Memory B cell (primary cell): ENCODE measurements at places on chromosomes 13 and 19.

GRCh38 chr19:3480383-3481091, at the start of gene SMIM24:
TSS of gene SMIM24 (minus strand) at chr19:3480525. CDS start at chr19:3480463, 62 bp downstream.
- DNase-seq, result no peak

DNA sequence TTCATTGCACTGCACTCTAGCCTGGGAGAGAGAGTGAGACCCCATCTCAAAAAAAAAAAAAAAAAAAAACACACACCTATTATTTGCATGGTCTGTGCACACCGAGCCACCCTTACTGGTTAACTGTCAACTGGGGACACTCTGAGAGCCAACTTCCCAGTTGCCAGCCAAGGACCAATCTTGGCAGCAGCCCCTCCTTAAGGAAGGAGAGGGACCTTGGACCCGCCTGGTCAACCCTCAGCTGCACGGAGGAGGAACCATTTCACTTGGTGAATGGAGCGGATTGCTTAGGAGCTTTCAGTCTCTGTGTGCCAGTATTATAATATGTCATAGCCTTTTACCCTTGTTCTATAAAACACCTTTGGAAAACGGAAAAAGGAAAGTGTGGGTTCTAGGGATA, 24.9 kb downstream of the MICOS13 start:
- no peak for DNase-seq

DNA sequence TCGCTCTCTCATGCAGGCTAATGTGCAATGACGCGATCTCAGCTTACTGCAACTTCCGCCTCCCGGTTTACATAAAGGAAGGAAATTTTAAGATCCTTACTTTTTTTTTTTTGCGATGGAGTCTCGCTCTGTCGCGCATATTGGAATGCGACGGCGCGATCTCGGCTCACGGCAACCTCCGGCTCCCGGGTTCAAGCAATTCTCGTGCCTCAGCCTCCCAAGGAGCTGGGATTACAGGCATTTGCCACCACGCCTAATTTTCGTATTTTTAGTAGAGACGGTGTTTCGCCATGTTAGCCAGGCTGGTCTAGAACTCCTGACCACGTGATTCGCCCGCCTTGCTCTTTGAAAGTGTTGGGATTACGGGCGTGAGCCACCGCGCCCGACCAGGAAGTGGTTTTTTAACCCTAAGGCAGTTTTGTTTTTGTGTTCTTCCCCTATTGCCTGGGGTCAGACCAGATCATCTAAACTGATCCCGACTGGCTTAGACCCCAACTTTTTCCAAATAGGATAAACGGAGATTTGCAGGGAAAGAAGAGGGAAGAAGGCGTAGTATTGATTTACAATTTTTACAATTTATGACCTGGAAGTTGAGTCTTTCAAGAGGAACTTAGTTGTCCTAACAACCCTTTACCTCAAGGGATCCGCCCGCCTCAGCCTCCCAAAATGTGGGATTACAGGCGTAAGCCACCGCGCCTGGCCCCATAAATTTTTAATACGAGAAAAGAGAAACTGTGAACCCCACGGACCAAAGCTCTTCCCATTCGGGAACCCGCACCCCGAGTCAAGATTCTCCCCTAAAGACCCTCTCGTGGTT, 142.0 kb downstream of the ZNF737 start:
- DNase-seq, result no peak

- DNase-seq, result no peak
Measured at GRCh38 chr19:5179256-5179655, 161.4 kb downstream of the PTPRS start.

- no peak for DNase-seq
Measured at GRCh38 chr13:110443622-110444225, 117.8 kb downstream of the RAB20 start.

DNA sequence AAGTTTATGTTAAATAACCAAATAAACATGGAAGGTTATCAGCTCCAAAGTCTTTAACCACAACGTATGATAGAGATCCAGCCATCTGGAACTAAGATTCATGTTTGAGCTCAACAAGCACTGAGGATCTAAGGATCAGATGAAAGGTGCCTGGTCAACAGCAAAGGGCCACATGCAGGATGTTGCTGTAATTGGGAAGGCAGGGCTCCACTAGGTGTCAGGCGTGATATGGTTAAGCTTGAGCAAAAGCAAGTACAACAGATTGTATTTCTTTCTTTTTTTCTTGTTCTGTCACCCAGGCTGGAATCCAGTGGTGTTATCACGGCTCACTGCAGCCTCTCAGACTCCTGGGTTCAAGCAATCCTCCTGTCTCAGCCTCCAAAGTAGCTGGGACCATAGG, 12.0 kb downstream of the EBPL start:
- no peak for DNase-seq

- no peak for DNase-seq
Measured at GRCh38 chr19:7676854-7677253, at the start of gene MCEMP1. TSS of gene MCEMP1 (plus strand) at chr19:7677090. CDS start at chr19:7677121, 31 bp downstream.

- no peak for DNase-seq
Measured at GRCh38 chr13:51638216-51638871, 54.1 kb downstream of the WDFY2 start.

DNA sequence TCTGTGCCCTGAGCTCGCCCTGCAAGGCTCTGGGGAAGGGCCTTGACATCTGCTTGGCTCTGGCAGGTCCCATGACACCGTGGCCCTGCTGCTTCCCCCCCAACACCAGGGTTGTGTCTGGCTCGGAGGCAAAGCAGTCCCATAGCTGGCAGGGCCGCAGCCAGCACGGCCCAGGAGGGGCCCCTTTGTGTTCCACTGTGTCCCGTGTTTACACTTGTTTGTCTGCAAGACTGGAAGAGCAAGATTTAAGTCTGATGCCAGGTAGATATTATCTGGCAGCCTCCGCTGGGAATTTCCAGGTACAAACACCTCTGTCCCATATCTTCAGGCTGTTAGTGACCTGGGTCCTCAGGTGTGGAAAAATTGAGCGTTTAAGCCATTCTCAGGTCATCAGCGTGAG, 44.3 kb downstream of the MCF2L start:
- DNase-seq, result no peak

DNA sequence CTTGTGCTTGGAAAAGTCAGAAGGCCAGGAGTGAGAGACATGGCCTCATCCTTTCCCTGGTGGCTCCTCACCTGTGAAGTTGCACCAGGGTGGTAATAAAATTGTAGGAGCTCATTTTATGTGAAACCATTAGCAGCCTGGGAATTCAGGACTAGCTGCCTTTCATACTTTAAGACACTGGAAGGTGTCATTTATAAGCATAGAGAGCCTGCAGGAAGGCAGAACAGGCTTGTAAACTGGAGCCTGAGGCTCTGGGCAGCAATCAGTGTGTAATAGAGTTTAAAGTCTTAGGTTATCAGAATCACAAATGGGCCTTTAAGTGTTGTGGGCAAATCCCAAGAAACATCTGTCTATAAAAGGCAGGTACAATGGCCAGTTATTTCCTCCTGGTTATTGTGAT, 127.2 kb downstream of the TM9SF2 start:
- DNase-seq, result no peak

- no peak for DNase-seq
Measured at GRCh38 chr19:5086725-5087439, 118.0 kb downstream of the KDM4B start.

GRCh38 chr19:17049711-17050280, 23.2 kb upstream of the CPAMD8 start:
- no peak for DNase-seq

DNA sequence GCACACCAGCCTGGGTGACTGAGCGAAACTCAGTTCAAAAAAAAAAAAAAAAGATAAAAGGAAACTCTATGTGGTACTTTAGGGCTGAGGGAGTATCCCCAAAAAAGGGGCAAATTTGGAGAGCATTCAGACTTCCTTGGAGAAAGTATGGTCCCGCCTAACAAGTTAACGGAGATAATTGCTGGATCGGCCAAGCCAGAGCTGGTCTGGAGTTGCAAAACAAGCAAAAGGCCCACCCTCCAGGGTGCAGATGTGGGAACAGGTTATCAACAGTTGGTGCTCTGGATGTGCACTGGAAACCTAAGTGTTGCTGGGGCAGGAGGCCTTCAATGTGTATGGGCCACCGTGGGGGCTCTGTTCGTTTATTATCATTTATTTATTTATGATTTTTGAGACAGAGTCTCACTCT, 2.8 kb downstream of the IQCN start:
- DNase-seq, result no peak

DNA sequence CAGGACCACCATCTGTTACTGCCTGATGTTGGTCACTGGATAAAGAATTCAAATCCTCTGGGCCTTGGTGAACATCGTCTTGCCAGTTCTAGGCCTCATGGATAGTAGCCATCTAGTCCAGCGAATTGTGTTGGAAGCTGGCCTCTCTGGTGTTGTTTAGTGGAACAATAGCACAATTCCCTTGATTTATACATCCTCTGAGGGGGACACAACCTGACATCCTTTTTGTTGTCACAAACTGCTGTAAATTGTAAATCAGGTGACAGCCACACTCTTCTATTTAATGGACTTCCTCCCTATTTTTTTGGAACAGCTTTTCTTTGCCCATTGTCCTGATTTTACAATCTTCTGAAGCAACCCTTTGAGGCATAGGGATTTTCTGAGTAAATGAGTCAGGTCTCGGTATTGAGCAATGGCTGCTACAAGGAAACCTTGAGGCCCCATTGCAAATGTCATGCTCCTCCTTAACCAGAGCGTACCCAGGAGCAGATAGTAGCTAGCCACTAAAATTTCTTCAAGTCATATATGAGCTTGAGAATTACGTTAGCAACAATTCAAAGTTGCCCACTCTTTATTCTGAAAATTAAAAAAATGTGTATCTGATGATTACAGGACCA, 263.3 kb downstream of the COG6 start:
- no peak for DNase-seq

GRCh38 chr13:33347861-33348260, 62.3 kb upstream of the STARD13 start:
- DNase-seq, result no peak

DNA sequence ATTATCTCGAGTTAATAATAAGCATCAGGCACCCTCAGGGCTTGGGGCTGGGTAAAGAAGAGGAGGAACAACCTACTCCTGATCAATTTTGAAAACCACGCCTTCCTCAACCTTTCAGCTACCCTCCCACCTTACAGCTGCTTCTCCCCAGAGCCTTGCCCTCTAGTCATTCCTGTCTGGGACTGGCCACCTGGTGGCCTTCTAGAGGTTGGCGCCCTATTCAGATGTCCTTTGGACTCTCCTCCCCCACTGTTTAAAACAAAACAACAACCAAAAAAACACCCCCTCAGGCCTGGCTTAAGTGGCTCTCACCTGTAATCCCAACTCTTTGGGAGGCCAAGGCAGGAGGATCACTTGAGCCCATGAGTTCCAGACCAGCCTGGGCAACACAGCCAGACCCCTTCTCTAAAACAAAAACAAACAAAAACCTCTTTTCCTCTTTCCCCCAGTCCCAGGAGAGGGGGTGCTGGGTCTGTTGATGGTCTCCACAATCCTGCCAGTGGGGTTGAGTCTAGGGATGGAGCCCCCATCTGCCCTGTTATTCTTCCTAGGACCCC, 62.3 kb downstream of the CCDC70 start:
- DNase-seq, result no peak

GRCh38 chr19:17775245-17775927, 19.6 kb upstream of the B3GNT3 start:
- no peak for DNase-seq

- DNase-seq, result no peak
Measured at GRCh38 chr13:55432814-55433213, 1707.9 kb upstream of the PRR20A start.

DNA sequence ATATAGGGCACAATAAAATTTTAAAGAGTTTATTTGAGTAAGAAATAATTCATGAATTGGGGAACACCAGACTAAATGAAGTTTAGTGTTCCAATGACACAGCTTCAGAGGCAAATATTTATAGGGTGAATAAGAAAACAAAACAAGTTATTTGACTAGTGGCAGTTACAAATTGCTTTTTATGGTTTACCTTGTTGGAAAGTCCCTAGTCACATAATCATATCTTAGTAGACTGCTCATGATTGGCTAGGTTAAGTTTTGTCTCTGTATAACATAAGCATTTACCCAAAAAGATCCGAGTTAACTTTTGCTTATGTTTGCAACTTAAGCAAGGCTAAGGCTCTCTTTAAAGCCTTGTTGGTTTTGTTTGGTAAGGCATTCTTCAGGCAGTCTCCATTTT, 224.7 kb upstream of the MIR17HG start:
- DNase-seq, result no peak

DNA sequence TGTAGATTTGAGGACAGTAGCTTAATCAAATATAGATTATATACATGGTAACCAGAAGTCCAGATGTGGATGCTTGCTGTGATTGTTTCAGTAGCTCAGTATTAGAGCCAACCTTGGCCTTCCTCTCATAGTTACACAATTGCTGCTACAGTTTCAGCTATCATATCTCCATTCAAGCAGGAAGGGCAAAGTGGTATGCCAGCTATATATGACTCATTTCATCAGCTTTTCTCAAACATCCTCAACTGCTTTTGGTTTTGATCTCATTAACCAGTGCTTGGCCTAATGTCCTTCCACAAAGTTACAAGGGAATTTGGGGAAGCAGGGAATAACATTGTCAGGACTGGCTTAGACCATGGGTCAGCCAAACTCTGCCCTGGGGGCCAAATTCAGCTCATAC, 73.0 kb upstream of the MAB21L1 start:
- DNase-seq, result no peak

- no peak for DNase-seq
Measured at GRCh38 chr19:10687518-10688288, 13.5 kb upstream of the QTRT1 start.

GRCh38 chr13:99968521-99969452, 2.8 kb downstream of the ZIC5 start:
- DNase-seq, result no peak

DNA sequence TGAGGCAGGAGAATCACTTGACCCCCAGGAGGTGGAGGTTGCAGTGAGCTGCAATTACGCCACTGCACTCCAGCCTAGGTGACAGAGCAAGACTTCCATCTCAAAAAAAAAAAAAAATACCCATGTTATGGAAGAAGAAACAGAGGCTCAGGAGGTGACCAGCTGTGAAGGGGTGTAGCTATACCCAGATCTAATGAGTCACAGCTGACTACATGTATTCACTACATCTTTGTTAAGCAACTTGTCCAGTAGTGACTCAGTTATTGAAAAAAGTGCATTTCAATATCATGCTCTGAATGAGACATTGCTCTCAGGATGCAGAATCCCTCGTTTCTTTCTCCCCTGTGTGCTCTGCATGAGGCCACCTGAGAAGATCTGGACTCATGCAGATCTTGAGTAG, 16.1 kb upstream of the SPART start:
- DNase-seq, result no peak

GRCh38 chr19:10551698-10552301, 8.1 kb downstream of the ATG4D start:
- DNase-seq, result no peak

GRCh38 chr13:46170687-46171086, 11.3 kb downstream of the LCP1 start:
- no peak for DNase-seq

- DNase-seq, result no peak
Measured at GRCh38 chr13:24680258-24680920, at the start of gene ATP12A. TSS of gene ATP12A (plus strand) at chr13:24680408. CDS start at chr13:24680744, 336 bp downstream.

GRCh38 chr19:5789886-5790558, 941 bp downstream of the DUS3L start:
- no peak for DNase-seq
